ENCODE measurements at places on chromosomes 4 and X.

DNA sequence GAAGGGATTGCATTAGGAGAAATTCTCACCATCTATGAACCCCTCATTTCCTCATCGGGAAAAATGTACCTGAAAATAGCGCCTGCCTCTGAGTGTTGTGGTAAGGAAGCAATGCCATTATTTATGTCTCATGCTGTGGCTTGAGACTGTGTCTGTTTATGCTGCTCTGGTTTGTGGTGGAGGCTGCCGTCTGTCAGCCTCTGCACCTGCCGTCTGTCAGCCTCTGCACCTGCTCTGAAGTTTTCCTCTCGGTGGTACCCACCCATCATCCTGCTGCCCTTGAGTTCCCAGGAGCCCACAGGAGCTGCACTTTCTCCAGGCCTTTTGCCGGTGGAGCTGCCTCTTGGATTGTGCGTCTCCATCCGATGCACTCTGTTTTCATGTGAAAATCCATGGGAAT lies 68.5 kb upstream of the PPP2R3B start:
- no peak for DNase-seq

DNA sequence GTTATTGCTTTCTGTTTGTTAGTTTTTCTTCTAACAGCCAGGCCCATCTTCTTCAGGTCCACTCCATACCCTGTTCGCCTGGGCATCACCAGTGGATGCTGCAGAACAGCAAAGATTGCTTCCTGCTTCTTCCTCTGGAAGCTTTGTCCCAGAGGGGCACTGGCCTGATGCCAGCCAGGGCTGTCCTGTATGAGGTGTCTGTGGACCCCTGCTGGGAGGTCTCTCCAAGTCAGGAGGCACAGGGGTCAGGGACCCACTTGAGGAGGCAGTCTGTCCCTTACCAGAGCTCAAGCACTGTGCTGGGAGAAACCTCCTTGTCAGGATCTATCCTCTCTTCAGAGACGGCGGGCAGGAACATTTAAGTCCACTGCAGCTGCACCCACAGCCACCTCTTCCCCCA lies 2.5 kb upstream of the PAGE2B start:
- no peak for DNase-seq

GRCh38 chr4:121898150-121898549 lies 27.9 kb upstream of the BBS7 start:
- no peak for DNase-seq

DNA sequence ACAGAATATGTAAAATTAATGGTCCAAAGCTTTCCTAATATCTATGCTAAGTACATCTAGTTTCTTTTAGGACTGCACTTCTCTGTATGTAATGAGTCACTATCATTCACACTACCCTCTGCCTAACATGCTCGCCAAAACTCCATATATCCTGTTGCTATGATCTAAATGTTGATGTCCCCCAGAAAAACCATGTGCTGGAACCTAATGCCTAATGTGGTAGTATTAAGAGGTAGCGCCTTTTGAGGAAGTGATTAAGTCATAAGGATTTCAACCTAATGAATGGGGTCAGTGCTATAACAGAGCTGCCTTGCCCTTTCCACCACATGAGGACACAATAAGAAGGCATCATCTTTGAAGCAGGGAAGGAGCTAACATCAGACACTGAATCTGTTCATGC lies 34.9 kb upstream of the NFKB1 start:
- no peak for DNase-seq

DNA sequence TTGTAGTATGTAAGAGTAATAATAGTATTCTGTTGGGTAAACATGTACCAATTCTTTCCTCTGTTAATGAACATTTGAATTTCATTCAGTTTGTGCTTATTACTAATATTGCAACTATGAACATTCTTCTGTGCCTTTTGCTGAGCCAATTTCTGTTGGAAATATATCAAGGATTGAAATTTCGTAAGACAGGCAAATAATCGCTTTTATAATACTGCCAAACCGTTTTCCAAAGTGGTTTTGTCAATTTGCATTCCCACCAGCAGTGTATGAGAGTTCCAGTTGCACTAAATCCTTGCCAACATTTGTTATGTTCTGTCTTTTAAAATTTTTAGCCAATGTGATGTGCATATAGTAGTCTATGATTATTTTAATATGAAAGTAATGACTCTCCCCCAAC lies 38.6 kb downstream of the MAGEB17 start:
- no peak for DNase-seq

GRCh38 chr4:88786011-88786410 lies 88.4 kb upstream of the NAP1L5 start:
- DNase-seq, result no peak

DNA sequence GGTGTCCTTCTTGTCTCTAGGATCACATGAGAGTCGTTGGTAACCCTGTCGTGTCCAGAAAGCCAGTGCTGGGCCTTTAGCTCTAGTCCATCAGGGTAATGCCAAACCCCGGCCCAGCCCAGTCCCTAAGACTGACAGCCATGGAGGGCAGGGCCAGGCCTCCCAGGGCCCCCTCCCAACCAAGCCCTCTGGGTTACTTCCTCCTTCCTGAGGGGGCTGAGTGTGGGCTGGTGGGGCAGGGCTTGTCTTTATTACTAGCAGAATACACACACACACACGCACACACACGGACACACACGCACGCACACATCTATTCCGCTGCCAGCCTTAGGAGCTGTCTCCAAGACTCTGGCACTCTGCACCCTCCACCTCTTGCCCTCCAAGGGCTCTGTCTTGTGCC lies 35.6 kb upstream of the CDKN2AIP start:
- no peak for DNase-seq

DNA sequence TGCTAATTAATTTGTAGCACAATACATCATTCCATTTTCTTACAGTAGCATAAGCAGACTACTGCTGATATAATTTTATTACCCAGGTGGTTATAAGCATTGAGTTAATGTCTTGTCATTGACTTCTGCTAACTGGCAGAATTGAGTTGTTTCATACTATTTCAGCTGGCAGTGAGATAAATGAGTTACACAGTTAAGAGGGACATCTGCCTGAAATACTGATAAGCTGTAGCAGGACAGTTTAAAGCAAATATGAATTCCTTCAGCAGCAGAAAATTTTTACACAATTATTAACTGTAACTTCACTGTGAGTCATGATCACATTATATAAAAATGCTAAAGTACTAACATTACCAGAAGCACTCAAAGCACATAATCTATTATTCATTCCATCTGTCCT lies 326.8 kb downstream of the INPP4B start:
- DNase-seq, result no peak

GRCh38 chr4:19348746-19349145 lies 903.0 kb upstream of the SLIT2 start:
- no peak for DNase-seq

DNA sequence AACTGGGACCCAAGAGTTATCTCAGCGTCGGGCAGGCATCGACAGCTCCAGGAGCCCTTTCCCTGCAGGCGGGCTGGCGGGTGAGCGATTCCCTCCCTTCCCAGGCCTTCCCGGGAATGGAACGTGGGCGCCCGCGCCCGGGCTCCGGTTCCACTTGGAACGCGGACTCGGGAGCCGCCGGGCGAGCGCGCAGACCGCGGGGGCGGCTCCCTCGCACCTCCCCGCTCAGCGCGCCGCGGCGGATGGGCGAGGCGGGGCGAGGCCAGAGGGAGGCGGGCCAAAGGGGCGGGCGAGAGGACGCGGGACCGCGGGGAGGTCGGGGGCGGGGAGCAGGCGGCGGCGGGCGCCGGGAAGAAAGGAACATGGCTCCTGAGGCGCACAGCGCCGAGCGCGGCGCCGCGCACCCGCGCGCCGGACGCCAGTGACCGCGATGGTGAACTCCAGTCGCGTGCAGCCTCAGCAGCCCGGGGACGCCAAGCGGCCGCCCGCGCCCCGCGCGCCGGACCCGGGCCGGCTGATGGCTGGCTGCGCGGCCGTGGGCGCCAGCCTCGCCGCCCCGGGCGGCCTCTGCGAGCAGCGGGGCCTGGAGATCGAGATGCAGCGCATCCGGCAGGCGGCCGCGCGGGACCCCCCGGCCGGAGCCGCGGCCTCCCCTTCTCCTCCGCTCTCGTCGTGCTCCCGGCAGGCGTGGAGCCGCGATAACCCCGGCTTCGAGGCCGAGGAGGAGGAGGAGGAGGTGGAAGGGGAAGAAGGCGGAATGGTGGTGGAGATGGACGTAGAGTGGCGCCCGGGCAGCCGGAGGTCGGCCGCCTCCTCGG lies at the start of gene PKD2:
PKD2 (plus strand) TSS at position 332 of the 818 bp plus-strand sequence; CDS start at position 431, 99 bp downstream.
- peak; percentile 66 for DNase-seq

DNA sequence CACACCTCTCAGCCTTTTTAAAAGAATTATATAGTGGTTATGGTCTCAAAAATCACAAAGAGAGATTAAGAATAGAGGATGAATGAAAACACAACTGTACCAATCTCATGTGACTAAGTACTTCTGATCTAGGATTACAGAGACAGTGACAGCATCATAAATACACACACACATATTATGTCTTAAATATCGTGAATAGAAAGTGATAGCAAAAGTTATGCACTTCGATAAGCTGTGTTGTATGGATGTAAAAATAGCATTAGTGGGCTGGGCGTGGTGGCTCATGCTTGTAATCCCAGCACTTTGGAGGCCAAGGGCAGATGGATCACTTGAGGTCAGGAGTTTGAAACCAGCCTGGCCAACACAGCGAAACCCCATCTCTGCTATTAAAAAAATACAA lies 25.0 kb downstream of the GYPA start:
- no peak for DNase-seq
